Anterior cingulate cortex (tissue), 58 donors: ENCODE measurements at places on chromosomes 5 and 9.

- DNase-seq = no peak
Observed at GRCh38 chr5:51208296-51208695, 175.0 kb upstream of the ISL1 start.

DNA sequence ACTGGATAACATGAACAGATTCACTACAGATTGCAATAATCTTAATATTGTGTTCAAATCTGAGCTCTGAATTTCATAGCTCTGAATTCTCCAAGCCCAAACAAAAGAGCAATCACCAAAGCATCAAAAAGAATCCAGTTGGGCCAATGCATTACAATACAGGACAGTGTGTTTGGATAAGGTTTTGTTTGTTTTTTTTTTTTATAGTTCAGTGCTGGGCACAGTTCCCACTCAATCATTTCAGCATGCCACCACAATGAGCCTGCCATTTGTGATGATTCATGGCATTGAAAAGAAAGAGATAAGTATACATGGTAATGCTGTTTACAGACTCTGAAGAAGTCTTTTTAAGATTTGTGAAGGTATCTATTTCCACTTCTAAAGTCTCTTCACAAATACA, 1.7 kb upstream of the HTR1A start:
- no peak for DNase-seq

DNA sequence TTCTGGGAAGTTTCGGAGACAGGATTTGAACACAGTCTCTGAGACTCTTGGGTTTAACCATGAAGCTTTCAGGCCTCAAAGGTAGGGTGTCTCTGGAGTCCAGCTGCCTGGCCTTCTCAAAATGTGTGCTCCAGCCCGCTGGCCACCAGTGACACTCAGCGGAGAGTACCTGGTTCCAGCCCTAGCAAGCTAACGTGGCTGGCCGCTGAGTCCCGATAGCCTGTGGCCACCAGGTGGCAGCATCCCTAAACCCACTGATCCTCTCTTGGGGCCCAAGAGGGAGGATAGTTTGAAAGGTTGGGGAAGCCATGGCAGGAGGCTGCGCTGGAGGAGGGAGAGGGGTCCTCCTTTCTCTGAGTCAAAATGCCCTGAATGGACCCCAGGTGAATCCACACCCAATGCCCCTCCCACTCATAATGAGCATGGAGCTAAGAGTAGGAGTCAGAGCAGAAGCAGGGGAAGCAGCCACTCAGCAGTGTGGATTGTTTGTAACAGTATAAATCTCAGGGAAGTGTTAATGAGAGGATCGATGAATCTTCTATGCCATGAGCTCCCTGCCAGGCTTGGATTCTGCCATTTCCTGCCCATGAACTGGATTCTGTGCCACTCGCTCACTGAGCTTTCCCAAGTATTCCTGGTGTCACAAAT, 5.4 kb upstream of the TIFAB start:
- peak; percentile 40 for DNase-seq

DNA sequence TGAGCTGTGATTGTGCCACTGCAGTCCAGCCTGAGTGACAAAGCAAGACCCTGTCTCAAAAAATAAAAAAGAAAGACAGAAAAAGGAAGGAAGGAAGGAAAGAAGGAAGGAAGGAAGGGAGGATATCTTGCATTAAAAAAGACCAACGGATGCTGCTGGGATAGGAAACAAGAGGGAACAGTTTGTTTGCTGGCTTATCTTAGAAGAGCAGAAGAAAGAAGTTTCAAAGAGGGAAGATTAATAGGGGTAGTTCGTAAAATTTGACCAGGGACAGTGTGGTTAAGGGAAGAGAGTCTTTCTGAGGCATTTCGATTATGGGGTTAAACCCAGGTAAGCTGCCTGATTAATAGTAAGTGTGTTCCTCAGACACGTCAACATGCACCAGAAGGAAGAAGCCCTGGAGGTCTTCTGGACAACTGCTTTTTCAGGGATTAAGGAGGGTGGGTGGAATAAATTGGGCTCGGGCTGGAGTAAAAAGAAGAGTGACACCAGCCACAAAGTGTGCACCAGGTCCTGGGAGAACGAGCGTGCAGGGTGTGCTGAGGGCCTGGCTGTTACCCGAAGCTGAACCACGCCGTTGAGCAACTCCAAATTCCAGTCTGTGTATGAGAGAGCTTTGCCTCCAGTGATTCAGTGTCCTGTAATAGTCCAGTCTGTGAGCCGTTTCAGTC, 24.8 kb downstream of the FYB1 start:
- DNase-seq = no peak

DNA sequence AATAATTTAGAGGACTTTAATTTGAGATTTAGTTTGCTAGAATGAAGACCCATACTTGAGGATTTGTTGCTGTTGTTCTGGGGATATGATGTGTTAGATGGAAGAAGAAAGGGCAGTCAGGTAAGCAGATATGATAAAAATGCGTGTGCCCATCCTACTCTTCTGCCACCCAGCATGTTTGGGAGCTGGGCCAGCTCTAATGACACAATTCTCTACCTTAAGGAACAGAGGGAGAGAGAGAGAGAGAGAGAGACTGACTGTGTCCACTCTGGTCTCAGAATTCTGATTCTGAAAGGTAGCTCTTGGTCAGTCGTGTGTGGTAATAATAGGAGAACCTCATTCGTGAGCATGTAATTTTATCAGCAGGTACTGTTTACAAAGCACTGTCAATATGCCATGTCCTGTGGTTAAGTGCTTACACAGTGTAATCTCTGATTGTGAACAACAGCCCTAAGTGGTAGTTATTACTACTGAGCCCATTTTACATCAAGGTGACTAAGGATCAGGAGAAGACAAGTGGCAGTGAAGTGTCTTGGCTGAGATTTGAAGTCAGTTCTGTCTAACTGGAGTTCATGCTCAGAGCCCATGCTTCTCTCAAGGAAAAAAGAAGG, 307.4 kb upstream of the SEMA6A start:
- DNase-seq = no peak

- DNase-seq = no peak
Observed at GRCh38 chr5:141172381-141173204, at the start of gene PCDHB7. Gene PCDHB7, plus strand, starts transcription at chr5:141172644. Its CDS starts 192 bp downstream, at chr5:141172836.

DNA sequence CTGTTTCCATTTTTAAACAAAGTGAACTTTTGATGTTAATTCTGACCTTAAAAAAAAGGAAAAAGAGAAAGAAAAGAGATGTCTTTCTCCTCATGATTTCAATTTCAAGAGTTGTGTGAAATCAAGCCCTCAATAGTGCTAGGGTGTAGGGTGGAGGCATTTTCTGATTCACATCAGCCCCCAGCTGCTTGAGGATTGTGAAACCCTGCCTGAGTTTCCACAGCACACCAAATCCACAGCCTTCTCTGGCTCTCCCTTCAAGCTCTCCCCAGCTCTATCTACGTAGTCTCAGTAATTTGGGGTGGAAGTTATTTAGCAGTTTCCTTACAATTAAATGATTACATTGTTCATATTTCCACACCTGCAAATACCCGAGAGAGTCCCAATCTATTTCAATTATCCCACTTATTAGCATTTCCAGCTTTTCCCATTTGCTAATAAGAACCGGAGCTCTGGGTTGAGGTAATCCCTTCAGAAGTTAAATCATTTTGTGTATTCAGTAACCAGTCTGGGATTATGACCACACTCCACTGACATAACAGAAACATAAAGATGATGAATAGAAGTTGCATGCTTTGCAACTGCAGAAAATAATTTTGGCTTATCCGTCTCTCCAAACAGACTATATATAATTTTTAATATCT, 54.9 kb downstream of the MTX3 start:
- no peak for DNase-seq

DNA sequence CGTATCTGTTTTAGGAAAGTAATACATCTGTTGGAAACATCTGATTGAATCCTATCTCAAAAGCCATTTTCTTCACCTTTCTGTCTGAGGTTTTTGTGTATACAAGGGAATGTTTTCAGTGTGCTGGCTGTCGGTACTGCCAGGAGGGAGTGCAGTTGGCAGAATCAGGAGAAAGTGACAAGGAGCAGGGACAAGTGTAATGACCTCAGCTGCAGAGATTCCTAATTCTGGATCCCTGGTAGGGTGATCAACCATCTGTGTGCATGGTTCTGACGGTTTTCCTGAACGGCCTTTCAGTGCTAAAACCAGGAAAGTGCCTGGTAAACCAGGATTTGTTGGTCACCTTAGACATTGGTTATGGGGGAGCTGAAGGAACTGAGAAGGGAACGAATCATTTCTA, 1.6 kb upstream of the GDA start:
- no peak for DNase-seq

- peak; percentile 62 for DNase-seq
Observed at GRCh38 chr5:95669540-95669939, 13.3 kb downstream of the SPATA9 start.

DNA sequence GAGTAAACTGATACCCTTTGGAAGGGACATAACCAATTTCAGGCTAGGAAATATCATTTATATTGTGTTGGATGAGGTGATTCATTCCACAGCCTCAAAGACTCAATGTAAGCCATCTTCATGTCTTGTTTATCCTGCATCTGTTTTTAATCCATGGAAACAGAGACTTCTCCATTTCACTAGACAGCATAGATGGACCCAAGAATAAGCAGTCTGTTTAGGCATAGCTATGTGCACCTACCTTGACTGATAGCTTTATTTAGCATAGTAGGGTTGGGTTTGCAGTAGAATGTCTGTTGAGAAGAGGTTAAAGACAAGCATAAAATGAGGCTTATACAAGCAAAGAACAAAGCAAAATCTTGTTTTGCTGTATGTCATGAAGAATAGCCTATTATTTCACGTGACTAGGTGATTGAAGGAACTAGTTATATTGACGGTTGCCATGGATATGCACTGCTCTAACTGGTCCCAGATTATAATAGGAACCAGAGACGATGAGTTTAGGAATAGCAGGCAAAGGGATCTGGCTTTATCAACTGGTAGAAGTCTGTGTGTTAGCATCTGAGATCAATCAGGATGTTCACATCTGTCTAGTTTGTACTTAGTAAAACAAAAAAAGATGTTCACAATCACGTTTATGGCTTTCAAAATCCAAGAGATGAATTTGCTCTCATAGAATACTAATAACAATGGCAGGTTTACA, 154.8 kb upstream of the KLF9 start:
- no peak for DNase-seq

DNA sequence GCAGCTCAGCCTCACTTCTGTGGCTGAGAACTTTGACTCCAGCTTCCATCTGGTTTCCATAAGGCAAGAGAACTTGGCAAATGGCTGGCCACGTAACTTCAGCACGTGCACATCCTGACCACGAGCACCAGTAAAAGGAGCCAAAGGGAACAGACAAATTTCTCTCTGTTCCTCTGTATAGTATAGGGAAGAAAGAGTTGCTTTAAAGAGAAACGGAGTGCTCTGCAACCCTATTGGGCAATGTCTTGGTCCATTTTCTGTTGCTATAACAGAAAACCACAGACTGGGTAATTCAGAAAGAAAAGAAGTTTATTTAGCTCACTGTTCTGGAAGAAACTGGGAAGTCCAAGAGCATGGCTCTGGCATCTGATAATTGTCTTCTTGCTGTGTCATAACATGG, 558.7 kb downstream of the ACTL7B start:
- DNase-seq = no peak

DNA sequence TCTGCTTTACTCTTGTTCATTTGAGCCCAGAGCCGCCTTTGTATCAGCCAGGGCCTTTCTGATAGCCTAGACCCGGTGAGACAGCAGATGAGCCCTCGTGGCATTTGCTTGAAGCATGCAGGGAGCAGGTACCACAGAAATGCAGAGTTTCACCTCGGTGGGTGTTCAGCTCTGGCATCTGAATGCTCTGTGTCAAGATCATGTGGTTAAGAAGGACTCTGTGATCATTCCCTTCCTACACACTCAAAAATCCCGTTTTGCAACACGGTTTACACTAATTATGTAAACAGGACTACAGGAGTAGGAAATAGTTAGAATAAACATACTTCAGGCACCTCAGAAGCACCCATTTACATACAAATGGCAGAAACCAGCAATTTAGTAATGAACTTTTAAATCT, 67.2 kb downstream of the MVB12B start:
- no peak for DNase-seq

- DNase-seq = no peak
Observed at GRCh38 chr9:99345942-99346341, 123.9 kb downstream of the SEC61B start.

- DNase-seq = no peak
Observed at GRCh38 chr5:4563400-4563799, 576.7 kb upstream of the ADAMTS16 start.

DNA sequence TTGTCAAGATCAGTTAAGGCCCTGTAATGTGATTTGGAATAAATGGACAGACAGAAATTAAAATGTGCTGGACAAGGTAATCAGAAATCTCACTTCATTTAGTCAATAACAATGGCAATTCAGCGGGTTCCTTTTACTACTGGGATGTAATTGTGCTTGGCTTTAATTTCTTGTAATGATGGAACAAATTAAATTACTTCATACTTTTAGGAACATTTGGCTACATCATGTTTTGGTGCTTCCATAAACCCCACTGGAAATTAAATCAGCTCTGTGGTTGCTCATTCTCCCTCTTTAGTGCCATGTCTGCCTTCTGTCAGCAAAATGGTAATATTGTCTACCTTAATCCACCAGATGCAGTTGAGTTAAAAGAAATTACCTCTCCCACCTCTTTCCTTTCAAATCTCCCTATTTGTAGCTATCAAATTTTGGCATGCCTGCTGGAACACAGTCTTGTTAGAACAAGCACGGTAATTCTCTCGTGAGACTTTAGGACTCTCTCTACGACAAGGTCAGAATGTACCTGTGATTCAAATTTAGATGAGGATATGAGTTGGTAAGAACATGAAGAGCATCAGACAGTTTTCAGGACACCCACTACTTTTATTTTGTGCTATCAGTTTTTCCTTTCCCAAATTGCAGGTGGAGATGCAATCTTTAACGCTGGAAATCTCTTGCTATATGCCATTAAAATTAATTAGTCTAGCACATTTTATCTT, 476.3 kb downstream of the RAB3C start:
- DNase-seq = no peak

DNA sequence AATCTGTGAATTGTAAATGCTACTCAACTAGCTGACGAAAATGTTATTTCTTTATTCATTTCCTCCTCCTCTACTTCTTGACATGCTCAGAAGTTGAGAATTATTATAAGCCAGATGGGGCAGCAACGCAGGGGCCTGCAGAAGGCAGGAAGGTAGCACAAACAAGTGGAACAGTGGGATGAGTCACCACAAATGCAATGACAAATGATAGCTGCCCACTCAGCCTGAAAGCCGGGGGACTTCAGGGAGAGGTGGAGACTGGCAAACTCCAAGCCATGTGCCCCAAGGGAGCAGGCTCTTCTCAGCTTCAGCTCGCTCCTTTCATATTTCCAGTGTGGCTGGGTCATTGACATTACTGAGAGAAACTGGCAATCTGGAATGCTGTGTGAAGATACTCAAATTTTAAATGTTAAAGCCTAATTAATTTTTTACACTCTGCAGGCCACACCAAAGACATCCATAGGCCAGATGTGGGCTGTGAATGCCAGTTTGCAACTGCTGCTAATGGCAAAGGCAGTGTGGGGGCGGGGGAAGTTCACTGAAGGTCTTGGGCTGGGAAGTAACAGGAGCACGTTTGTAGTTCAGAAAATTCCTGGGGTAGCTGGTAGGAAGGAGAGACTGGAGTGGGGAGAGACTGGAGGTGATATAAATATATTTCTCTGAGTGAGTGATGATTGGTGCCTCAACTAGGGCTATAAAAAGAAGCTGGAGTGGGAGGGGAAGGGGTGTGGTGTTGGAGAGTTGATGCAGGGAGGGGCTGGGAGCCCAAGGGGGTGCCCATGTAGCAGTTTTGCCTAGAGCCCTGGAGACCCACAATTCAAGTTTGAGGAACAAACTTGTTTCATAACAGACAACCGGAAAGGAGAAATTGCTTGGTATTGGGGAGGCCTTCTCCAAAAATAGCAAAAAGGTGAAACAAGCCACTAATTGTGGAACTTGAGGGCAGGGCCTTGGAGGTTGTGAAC, 20.8 kb upstream of the ADRB2 start:
- DNase-seq = no peak

- no peak for DNase-seq
Observed at GRCh38 chr9:101176384-101176783, 147.9 kb downstream of the PLPPR1 start.
